Stimulated activated CD4-positive, alpha-beta T cell treated with anti-CD3 and anti-CD28 coated beads, TNF-alpha, amount 100 ng/mL, for 48 hours (primary cell): ENCODE measurements at places on chromosomes 11 and 22.

DNA sequence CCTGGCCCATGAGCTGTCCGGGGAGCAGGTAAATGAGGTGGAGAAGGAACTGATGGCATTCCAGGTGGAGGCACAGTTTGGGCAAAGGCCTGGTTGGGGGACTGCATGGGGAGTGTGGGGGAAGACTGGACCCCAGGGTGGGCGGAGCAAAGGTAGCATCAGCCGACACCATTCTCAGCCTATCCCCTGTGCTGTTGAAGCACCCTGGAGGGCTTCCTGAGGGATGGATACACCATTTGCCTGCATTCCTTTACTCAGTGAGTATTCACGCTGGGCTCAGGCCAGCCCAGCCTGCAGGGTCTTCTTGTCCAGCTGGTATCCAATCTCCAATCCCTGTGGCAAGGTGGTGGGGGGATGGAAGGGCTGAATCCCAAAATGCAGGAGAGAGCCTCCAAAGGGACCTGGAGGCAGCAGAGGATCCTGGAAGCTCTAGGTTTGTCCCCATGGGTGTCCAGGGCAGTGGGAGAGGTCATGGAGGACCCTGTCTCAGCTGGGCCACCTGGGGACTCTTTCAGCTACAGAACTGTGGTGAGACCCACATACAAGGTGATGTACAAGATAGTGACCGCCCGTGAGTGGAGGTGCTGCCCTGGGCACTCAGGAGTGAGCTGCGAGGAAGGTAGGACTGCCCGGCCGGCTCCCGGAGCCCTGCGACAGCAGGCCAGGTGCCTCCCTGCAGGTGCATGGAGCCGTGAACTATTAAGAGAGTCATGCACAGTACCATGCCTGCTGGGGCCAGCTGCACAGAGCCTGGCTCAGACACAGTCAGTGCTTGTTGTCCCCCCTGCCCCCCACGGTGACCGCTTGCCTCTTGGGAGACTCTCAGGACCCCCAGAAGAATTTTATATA lies 9.5 kb downstream of the EMID1 start:
- no peak for DNase-seq

GRCh38 chr22:39444937-39445465 lies 11.8 kb upstream of the MGAT3 start:
- DNase-seq = no peak

GRCh38 chr11:11944444-11944843 lies 64.0 kb downstream of the DKK3 start:
- DNase-seq = no peak

DNA sequence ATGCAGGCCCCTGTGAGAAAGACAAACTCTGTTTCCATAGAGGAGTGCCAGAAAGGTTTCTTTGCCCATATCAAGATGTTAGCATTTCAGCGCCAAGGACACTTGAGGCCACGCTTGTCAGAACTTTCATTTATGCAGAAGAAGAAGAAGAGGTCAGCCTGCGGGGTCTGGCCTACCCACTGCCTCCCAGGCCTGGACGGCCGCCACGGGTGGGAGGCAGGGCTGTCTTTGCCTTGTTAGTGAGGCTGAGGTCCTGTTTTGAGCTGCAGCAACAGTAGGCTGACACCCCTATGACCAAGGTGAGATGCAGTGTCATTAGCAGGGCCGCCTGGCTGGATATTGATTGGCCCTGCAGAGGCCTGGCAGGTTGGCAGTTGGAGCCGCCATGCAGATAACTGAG lies 183.9 kb downstream of the GRIK4 start:
- no peak for DNase-seq

GRCh38 chr11:78562398-78562797 lies 12.3 kb downstream of the NARS2 start:
- no peak for DNase-seq

- DNase-seq = no peak
These were observed 997 bp upstream of the CDHR5 start for GRCh38 chr11:625636-626268.

DNA sequence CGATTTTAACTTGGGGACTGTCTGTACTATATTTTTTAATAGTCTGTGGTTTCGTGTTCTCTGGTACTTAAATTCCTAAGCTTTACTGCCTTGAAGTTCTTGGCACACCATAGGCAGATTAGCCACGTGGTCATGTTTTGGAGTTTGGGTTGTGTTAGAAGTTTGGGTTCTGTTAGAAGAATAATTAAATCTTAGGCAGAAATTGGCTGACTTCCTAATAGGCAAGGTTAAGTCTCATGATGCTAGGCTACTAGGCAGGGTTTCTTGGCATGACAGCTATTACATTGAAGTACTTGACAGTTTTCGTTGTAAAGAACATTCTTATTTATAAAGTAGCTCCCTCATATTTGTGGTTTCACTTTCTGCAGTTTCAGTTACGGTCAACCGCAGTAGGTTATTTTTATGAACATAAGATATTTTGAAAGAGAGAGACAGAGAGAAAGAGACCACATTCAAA lies 30.0 kb upstream of the MMP7 start:
- DNase-seq = no peak

GRCh38 chr22:27335102-27335660 lies 466.4 kb downstream of the MN1 start:
- no peak for DNase-seq

- no peak for DNase-seq
These were observed 399.6 kb downstream of the TMEM135 start for GRCh38 chr11:87437133-87437843.

DNA sequence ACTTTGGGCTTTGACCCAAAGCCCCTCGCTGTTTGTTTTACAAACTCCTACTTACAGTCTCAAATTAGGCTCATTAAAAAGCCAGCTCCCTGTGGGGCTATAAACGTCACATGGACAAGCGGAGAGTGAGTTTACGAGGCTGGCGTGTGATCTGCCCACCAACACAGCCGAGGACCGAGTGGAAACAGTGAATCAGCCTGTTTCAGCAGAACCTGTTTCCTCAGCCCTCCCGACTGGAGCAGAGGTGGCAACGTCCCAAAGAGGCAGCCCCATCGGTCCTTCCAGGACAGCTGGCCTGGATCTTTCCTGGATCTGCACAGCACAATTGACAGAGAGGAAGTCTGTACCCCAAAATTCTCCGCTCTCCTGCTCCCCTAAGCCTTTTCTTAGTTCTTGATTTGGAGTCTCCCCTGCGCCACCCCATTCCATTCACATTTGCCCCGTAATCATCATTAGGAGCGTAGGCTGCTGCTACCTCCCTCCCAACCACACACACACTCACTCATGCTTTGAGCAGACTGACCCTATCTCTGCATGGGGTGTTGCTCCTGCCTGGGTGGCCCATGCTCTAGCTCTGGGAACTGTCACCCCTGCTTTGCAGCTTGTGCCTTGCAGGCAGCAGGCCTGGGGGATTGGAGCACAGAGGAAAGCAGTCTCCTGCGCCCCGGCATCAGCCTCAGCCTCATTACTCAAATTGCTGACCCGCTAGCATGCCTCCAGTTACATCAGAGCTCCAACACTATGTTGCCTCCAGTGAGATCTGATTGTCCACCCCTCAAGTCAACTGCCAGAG lies 117.8 kb downstream of the NAT10 start:
- DNase-seq = no peak

DNA sequence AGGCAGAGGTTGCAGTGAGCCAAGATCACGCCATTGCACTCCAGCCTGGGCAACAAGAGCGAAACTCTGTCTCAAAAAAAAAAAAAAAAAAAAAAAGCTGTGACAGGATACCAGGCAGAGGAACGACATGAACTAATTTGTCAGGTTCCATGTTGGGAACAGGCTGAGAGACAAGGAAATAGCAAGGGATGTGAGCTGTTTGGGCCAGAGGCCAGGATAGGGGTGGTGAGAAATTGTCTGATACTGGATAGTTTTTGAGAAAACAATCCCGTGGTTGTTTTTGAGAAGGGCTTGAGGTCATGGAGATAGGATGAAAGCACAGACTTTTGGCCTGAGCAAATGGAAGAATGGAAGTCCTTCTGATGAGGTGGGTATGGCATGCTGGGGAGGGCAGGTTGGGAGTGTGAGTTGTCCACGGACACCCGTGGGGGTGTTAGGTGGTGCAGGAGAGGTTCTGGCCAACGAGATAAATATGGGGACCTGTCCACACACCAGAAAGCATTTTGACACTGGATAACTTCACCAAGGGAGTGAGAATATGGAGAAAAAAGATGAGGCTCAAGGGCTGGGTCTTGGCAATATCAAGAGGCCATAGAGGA lies 13.7 kb downstream of the PIWIL3 start:
- no peak for DNase-seq

GRCh38 chr11:112548641-112549040 lies 288.0 kb upstream of the PLET1 start:
- no peak for DNase-seq

- DNase-seq = no peak
These were observed 168.9 kb downstream of the MN1 start for GRCh38 chr22:27632451-27633295.

DNA sequence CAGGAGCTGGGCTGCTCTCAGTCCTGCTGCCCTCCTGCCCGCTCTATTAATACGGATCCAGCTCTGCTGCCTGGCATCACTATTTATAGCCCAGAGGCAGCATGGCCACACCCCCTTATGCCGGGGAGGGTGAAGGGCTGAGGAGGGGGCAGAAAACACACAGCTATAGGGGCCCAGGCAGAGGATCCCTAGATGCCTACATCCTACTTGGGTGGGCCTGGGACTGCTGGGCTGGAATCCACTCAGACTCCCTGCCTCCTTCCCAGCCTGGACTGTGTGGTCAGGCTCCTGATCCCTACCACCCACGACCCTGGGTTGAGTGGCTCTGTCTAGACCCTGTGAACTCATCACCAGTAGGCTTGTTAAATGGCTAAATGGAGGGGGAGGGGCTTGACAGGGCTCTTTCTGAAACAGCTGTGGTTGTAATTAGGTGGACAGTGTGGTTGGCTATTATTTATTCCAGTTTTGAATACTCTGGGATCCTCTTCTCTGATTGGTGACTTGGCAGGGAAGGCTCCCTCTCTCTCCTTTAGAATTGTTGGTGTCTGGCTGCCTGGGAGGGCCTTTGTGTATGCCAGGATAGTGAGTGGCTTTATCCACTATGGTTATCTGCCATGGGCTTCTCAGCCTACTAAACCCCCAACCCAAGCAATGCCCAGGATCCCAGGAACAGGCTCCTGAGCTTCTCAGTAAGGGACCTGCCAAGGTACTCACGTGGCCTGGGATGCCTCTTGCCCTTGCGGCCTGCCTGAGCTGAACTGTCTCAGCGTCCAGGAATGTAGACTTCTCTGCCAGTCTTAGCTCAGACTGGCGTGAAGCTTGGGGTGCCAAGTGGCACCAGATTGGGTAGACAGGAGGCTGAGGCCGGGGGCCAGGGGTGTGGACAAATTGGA lies 15.2 kb downstream of the PHLDB1 start:
- DNase-seq = no peak

DNA sequence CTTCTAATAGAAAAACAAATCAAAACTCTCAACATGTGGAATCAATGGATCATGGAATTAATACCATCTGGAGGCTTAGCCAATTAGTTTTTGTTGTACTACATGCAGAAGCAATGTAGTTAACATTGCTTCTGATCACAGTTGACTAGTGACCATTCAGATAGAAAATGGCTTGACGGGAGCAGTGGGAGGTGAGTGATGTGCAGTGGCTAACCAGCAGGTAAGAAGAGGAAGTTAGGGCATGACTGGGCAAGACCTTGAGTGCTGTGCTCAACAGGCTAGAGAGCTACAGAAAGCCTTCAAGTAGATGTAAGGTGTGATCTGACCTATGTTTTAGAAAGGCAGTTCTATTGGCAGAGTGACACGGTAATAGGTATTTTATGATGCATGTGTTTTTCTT lies 60.7 kb upstream of the ALKBH3 start:
- DNase-seq = no peak

GRCh38 chr22:47165338-47166032 lies 403.0 kb downstream of the TBC1D22A start:
- DNase-seq = no peak

DNA sequence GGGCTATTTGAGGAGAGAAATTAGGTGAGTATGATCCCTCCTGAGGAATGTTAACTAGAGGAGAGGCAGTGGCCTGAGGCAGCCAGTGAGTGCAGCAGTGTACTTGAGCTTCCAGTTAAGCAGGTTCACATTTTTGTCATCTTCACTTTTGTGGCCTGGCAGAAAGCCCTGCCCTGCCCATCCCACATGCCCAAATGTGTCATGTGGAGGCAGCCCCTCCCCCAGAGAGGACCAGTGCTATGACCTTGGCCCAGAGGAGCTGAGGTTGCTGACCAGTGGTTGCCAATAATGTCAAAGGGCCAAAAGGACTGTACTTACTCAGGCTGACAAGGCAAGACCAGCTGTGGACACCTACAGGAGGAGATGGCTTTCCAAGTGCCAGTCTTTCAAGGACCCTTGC lies 17.6 kb upstream of the GRK2 start:
- no peak for DNase-seq

DNA sequence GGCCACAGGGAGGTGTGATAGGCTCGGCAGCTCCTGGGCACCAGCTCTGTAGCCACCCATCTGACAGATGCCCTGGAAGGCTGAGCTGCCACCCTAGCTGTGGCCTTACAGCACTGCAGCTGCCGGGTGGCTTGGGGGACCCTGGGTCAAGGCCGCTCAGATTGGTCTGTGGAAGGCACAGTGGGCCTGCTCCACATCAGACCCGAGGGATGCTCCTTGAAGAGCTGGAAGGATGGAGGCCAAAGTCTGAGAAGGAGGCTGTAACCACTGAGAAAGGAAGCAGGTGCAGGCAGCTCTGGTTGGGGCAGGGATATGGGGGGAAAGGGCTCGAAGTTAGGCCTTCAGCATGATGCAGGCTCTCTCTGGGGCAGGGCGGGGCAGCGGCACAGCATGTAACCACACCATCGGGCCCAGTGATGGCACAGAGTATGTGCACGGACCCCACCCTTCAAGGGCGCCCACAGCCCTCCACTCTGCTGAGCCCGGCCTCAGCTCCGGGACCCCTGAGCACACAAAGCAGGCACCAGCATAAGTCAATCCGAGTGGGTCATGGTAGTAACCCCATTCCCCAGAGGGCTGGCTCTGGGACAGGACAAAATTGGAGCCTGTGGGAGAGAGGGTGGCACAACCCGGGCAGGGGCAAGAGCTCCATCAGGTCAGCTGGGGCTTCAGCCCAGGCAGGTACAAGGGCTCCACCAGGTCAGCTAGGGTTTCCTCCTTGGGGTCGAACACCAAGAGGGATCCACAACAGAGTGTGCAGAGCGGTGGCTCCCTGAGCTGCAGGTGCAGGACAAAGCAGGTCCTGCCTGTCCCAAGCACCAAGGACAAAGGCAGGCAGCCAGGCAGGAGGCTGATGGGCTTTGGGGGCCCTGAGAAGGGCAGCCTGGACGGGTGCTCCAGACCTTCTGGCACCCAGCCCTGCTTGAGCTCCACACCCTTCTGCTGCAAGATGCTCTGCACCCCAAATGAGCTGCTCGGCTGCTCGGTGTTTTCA lies 1511.1 kb downstream of the BRD1 start:
- no peak for DNase-seq
